ENCODE measurements at places on chromosomes 13 and 19.

DNA sequence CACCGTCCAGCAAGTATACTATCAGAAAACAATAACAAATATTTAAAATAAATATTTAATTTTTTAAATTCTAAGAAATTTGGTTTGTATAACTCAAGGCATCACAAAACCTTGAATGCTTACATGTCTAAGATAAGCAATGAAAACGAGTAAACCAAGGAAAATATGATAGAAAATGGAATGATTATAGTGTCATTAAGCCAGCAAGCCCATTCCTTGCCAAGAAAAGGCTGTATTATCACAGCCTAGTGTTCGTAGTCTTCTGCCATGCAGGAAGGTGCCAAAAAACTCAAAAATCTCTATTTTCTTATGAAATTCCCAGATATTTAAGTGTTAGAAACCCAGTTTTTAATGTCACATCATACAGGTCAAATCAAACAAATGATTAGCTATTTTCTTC, 136.4 kb downstream of the STOML3 start:
- no peak for DNase-seq
- H3K27me3 ChIP-seq = no peaks in the 10 kb centered on the region
- no peak overlapping the region for H3K4me3 ChIP-seq
- no peaks in the 10 kb centered on the region for H3K4me1 ChIP-seq

- no peaks in the 10 kb centered on the region for H3K36me3 ChIP-seq
- no peak overlapping the region for H3K4me3 ChIP-seq
- H3K4me1 ChIP-seq = peaks cover 2% of the 10 kb centered on the region
Observed at GRCh38 chr13:97127842-97128241, 94.3 kb upstream of the MBNL2 start.

DNA sequence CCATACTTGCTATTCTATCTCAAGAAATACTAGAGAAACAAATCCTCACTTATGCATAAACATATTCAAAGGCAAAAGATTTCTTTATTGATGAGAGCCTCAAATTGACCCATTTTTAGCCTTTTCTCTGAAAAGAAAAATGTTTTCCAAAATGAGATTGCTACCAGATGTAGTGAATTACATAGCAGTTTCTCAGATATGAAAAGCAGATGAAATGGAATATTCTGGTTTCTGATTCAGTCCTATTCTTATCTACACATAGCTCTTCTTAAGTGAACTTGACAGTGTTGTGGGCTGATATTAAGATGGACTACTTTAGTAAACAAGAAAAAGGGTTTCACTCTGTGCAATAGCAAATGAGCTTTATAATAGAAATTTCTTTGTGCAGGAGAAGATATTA, 183.5 kb downstream of the DNAJC15 start:
- no peak for DNase-seq
- H3K4me1 ChIP-seq = no peaks in the 10 kb centered on the region
- no peaks in the 10 kb centered on the region for H3K36me3 ChIP-seq
- H3K27ac ChIP-seq = no peak overlapping the region

GRCh38 chr13:103531278-103531677, 465.1 kb upstream of the SLC10A2 start:
- no peaks in the 10 kb centered on the region for H3K36me3 ChIP-seq
- H3K27ac ChIP-seq = no peak overlapping the region
- no peaks in the 10 kb centered on the region for H3K27me3 ChIP-seq
- no peak overlapping the region for H3K4me3 ChIP-seq

DNA sequence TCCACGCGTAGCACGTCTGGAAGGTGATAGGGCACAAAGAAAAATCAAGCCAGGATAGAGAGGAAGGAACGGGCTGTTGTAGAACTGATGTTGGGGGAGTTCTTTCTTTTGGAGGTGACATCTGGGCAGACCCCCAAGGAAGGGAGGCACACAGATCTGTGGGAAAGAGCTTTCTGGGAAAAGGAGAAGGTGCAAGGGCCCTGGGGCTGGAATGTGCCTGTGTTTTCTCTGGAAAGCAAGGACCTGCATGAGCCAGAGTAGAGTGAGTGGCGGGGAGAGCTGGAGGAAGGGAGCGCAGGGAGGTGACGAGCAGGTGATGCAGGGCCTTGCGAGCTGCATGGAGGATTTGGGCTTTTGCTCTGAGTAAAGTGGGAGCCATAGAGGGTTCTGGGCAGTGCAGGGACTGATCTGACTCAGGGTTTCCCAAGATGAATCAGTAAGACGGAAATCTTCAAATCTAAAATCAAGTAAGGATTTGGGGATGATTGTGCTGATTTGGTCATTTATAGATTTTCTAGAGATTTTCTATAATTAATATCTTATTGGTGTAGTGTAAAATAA, 30.8 kb downstream of the SMARCA4 start:
- no peak overlapping the region for H3K27ac ChIP-seq
- H3K4me1 ChIP-seq = no peaks in the 10 kb centered on the region
- H3K4me3 ChIP-seq = no peak overlapping the region
- no peak for DNase-seq

GRCh38 chr13:98203646-98204326, 26.7 kb upstream of the RNF113B start:
- no peaks in the 10 kb centered on the region for H3K36me3 ChIP-seq
- H3K27me3 ChIP-seq = no peaks in the 10 kb centered on the region
- no peak overlapping the region for H3K27ac ChIP-seq
- peaks cover 6% of the 10 kb centered on the region for H3K4me1 ChIP-seq
- H3K4me3 ChIP-seq = no peak overlapping the region

- peaks cover 4% of the 10 kb centered on the region for H3K27me3 ChIP-seq
- DNase-seq = no peak
- peaks cover 15% of the 10 kb centered on the region for H3K4me1 ChIP-seq
- no peaks in the 10 kb centered on the region for H3K36me3 ChIP-seq
- no peak overlapping the region for H3K27ac ChIP-seq
- no peak overlapping the region for H3K4me3 ChIP-seq
Observed at GRCh38 chr19:54418030-54418929, 3.0 kb downstream of the TTYH1 start.

DNA sequence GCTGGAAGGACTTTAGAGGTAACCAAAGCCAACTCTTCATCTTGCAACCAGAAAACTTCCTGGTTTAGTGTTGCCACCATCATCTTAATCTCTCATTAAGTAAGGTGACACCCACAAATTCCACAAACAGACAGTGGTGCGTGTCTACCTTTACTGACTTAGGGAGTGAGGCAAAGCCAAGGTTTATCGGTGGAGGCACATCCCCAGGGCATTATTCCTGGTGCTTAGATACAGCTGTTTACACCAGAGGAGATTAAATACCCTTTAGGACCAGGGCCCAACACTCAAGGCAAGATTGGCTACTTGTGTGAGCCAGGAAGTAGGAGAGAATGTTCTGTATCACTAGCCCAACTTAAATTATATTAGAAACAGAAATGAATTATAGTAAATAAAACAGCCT, 9.5 kb downstream of the STOML3 start:
- DNase-seq = no peak
- H3K27me3 ChIP-seq = no peaks in the 10 kb centered on the region
- no peak overlapping the region for H3K27ac ChIP-seq

DNA sequence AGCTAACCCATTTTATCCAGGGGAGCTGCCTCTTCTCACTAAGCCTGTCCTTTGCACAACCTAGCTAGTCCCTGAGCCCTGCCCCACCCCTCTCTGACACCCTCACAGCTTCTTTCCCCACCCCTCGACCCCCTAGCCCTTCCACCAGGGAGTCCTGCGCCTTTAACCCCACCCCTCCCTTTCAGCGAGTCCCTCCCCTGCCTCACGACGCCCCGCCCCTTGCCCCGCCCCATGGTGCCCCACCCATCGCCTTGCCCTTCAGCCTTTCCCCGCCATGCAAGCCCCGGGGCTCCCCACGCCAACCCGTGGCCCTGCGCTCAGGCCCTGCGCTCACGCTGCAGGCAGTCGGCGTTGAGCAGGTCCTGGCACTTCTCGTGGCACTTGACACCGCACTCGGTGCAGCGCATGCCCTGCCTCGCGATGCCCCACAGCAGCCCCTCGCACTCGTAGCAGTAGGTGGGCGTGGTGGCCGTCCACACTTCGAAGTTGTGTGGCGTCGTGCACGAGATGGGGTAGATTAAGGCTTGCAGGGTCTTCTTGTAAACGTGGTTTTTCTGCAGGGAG, 40.0 kb downstream of the UNC13A start:
- no peak overlapping the region for H3K4me3 ChIP-seq
- no peak overlapping the region for H3K27ac ChIP-seq
- no peak for DNase-seq
- H3K27me3 ChIP-seq = no peaks in the 10 kb centered on the region
- peaks cover 23% of the 10 kb centered on the region for H3K36me3 ChIP-seq

GRCh38 chr13:79812070-79812850, 331.3 kb downstream of the NDFIP2 start:
- H3K36me3 ChIP-seq = no peaks in the 10 kb centered on the region
- no peak for DNase-seq
- H3K4me3 ChIP-seq = no peak overlapping the region
- H3K27ac ChIP-seq = no peak overlapping the region
- H3K27me3 ChIP-seq = no peaks in the 10 kb centered on the region

DNA sequence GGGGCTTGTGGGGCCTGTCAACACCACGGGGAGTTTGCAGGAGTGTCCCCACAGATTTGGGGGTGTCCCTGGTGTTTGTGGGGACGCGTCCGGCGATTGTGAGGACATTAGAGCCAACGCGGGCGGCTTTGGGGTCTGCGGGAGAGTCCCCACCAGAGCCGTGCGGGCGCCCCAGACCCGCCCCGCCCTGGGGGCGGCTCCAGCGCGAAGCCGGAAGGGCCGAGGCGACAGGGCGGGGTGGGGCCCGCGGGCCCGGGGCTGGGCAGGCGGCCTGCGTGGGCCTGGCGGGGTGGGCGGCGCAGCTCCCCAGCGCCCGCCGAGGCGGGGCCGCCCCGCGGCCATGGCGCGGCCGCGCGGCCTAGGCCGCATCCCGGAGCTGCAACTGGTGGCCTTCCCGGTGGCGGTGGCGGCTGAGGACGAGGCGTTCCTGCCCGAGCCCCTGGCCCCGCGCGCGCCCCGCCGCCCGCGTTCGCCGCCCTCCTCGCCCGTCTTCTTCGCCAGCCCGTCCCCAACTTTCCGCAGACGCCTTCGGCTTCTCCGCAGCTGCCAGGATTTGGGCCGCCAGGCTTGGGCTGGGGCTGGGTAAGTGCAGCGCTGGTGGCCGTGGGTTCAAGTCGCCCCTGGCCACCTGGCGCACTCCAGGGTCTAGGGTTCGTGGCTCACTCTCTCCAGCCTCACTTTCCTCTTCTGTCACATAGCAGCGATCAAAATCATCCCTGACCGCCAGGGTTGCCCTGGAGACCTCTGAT, 10.3 kb downstream of the PDE4A start:
- H3K27me3 ChIP-seq = peaks cover 33% of the 10 kb centered on the region
- H3K36me3 ChIP-seq = no peaks in the 10 kb centered on the region
- H3K27ac ChIP-seq = no peak overlapping the region

DNA sequence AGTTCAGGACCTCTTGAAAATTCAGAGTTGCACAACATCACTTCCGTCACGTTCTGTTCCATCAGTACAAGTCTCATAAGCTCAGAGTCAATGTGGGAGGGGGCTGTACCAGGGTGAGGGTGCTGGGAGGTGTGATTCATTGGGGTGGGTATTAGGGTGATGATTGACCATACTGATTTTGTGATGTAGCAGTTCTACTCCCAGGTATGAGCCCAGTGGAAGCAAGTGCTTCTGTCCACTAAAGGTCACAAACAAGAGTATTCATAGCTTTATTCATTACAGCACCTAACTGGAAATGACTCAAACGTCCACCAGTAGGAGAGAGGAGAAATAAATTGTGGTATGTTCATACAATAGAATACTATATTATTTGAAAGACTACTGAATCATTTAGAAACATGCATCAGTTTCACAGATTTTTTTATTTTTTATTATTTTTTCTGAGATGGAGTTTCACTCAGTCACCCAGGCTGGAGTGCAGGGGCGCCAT, 12.1 kb upstream of the UPF3A start:
- H3K27ac ChIP-seq = no peak overlapping the region
- peaks cover 15% of the 10 kb centered on the region for H3K36me3 ChIP-seq
- H3K4me1 ChIP-seq = no peaks in the 10 kb centered on the region
- no peaks in the 10 kb centered on the region for H3K27me3 ChIP-seq

DNA sequence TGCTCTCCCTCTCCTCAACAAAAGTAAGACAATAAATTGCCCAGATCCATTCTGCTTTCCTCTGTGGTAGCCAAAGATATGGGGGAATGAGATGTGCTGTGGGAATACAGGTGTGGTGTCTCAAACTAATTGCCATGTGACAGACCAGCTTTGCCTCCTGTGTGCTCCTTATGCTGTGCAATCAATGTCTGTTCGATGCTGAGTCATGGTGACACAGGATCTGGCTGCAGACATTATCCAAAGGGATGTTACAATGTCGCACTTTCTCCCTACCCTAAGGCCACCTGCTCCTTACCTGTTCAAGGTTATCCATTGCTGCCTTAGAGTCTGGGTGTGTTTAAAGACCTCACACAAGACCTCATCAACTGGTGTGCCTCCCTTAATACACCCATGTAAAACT, 32.5 kb downstream of the FGF14 start:
- no peaks in the 10 kb centered on the region for H3K4me1 ChIP-seq
- no peaks in the 10 kb centered on the region for H3K36me3 ChIP-seq
- H3K27ac ChIP-seq = no peak overlapping the region
- no peak for DNase-seq
- no peaks in the 10 kb centered on the region for H3K27me3 ChIP-seq

DNA sequence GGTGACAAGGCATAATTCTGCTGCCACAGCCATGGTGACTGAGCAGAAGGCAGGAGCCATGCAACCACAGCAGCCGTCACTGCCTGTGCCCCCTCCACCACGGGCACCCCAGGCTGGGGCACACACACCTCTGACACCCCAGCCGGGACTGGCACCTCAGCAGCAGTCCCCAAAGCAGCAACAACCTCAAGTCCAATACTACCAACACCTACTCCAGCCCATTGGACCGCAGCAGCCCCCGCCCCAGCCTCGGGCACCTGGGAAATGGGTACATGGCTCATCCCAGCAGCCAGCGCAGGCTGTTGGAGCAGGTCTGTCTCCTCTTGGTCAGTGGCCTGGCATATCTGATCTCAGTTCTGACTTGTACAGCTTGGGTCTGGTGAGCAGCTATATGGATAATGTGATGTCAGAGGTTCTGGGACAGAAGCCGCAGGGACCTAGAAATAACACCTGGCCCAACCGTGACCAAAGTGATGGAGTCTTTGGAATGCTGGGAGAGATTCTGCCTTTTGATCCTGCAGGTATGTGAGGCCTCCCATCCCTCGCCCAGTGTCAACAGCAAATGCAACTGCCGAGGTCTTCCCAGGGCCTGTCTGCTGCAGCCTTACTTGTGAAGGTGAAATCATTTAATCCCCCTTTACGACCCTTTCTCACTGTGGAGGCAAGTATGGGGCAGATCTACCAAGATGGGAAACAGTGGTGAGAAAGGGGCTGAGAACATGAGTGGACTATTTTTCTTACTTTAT, 22.9 kb upstream of the GPI start:
- no peak overlapping the region for H3K27ac ChIP-seq
- H3K27me3 ChIP-seq = no peaks in the 10 kb centered on the region
- peaks cover 12% of the 10 kb centered on the region for H3K36me3 ChIP-seq
- DNase-seq = no peak
- H3K4me1 ChIP-seq = no peaks in the 10 kb centered on the region
- no peak overlapping the region for H3K4me3 ChIP-seq
